ENCODE measurements at places on chromosomes 1 and 21. TPM values are rescaled to one million over a fixed set of nuclear protein-coding genes. Genes with fewer than 3 reads are reported as not detected.
A peak's percentile ranks its signal among the peaks of the same experiment; 100 is the strongest.

- H3K27ac ChIP-seq = no peak overlapping the region
- no peak for DNase-seq
- no peak overlapping the region for H3K4me3 ChIP-seq
- H3K27me3 ChIP-seq = no peaks in the 10 kb centered on the region
- H3K36me3 ChIP-seq = no peaks in the 10 kb centered on the region
Measured at GRCh38 chr1:227823537-227823936, 8.1 kb downstream of the PRSS38 start.

GRCh38 chr1:238767321-238767720 is 619.0 kb upstream of the CHRM3 start:
- H3K27ac ChIP-seq = no peak overlapping the region
- DNase-seq = no peak
- H3K36me3 ChIP-seq = no peaks in the 10 kb centered on the region
- H3K27me3 ChIP-seq = no peaks in the 10 kb centered on the region

DNA sequence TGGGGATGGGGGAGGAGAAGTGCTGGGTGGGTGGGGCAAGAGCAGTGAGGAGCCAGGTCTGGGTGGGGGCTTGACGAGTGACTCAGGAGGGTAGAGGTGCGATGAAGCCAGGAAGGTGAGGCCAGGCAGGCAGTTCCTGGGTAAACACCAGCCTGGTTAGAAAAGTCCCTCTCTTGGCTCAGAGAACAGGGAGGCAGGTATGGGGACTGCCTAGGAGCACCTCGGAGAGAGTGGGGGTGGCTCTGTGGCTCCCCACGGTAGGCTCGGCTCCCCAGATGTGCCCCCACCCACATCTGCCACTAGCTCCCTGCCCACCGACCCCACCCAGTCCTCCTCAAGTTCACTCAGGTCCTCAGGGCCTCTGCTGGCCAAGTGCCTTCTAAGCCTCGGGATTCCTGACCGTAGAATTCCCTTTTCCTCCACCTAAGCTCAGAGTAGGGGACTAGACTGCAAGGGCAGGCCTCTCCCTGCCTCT is 1.2 kb downstream of the HSPG2 start:
- H3K36me3 ChIP-seq = peaks cover 8% of the 10 kb centered on the region
- no peaks in the 10 kb centered on the region for H3K27me3 ChIP-seq
- H3K27ac ChIP-seq = peak overlapping the region; percentile 98
- H3K4me1 ChIP-seq = peaks cover 72% of the 10 kb centered on the region
- peak; percentile 54 for DNase-seq

- no peaks in the 10 kb centered on the region for H3K4me1 ChIP-seq
- no peak overlapping the region for H3K27ac ChIP-seq
- no peaks in the 10 kb centered on the region for H3K36me3 ChIP-seq
- DNase-seq = no peak
- H3K27me3 ChIP-seq = no peaks in the 10 kb centered on the region
Measured at GRCh38 chr1:228279011-228279721, 71.3 kb downstream of the OBSCN start.

GRCh38 chr1:110449661-110450651 is 993 bp upstream of the PROK1 start:
- no peak overlapping the region for H3K27ac ChIP-seq
- H3K4me1 ChIP-seq = no peaks in the 10 kb centered on the region
- H3K27me3 ChIP-seq = peaks cover 66% of the 10 kb centered on the region
- H3K4me3 ChIP-seq = no peak overlapping the region

- no peak overlapping the region for H3K27ac ChIP-seq
- no peak for DNase-seq
Measured at GRCh38 chr1:47661040-47661439, 223.2 kb downstream of the FOXD2 start.

DNA sequence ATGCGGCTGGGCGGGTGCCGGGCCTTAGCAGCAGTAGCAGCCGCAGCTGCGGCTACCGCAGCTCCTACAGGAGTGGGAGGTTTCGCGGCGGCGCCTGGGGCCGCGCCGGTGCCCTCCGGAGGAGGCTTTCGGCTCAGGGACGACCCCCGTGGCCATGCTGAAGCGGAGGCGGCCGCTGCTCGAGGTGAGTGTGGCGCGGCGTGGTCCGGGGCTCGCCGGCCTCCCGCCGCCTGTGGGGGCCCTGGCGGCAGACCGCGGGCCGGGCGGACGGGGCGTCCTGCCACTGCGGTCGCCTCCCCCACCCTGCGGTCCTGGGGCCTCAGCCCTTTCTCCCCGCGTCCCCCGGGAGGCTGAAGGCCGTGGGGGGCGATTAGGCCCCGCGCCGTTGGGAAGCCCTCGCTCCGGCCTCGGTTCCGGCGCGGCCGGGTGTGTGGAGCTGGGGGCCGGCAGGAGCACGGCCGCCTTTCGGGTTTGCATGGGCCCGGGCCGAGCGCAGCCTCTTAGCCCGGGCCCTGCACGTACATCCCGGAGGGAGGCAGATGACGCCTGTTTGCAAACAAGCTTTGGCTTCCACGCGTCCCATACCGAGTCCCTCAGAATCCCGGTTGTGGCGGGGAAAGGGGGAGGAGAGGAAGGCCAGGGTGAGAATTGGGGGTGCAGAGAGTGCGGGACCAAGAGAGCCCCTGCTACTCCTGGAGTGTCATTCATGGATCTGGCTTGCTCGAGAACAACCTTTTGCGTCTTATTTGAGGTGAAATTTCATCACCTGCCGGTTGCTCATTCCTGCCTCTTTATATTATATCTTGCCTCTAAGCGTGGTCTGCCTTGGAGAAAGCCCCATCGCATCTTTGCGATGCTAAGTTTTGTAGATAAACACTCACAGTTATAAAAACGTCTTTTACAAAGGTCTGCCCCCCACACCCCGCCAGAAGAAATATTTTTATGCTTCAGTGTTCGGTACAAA is 613 bp downstream of the ZFYVE9 start:
- peak overlapping the region; percentile 88 for H3K4me3 ChIP-seq
- DNase-seq = peak; percentile 88
- no peaks in the 10 kb centered on the region for H3K36me3 ChIP-seq
- peaks cover 26% of the 10 kb centered on the region for H3K4me1 ChIP-seq
- H3K27me3 ChIP-seq = no peaks in the 10 kb centered on the region

GRCh38 chr1:37673920-37674319 is 18.4 kb upstream of the CDCA8 start:
- no peaks in the 10 kb centered on the region for H3K36me3 ChIP-seq
- no peak overlapping the region for H3K27ac ChIP-seq

GRCh38 chr1:109159326-109159725 is 45.4 kb downstream of the ELAPOR1 start:
- no peaks in the 10 kb centered on the region for H3K36me3 ChIP-seq
- no peak for DNase-seq
- no peaks in the 10 kb centered on the region for H3K27me3 ChIP-seq
- H3K4me1 ChIP-seq = peaks cover 17% of the 10 kb centered on the region
- H3K4me3 ChIP-seq = no peak overlapping the region
- no peak overlapping the region for H3K27ac ChIP-seq

DNA sequence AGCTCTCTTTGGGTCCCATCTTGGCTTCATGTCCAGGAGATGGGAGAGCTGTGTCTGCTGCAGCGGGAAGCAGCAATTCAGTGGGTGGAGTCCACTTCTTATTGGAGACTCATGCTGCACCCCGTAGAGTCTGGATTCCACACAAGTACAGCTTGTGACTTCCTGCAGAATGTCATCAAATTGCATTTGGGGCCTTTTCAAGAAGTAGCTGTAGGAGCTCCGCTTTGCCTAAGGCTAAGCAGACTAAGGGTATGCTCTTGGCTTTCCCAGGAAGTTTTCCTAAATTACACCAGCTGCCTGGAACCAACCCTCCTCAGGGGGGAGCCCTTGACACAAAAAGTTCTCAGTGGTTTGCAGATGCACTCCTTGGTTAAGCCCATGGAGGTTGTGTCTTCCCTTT is 5.7 kb upstream of the MOB3C start:
- H3K27ac ChIP-seq = no peak overlapping the region
- no peaks in the 10 kb centered on the region for H3K36me3 ChIP-seq
- H3K27me3 ChIP-seq = no peaks in the 10 kb centered on the region
- DNase-seq = peak; percentile 78
- peaks cover 14% of the 10 kb centered on the region for H3K4me1 ChIP-seq

GRCh38 chr1:242008826-242009495 is 10.1 kb upstream of the MAP1LC3C start:
- H3K27ac ChIP-seq = no peak overlapping the region
- peaks cover 5% of the 10 kb centered on the region for H3K4me1 ChIP-seq
- H3K4me3 ChIP-seq = no peak overlapping the region
- H3K36me3 ChIP-seq = no peaks in the 10 kb centered on the region

GRCh38 chr1:67655581-67655980 is 29.4 kb upstream of the GADD45A start:
- H3K36me3 ChIP-seq = no peaks in the 10 kb centered on the region
- DNase-seq = no peak
- H3K27me3 ChIP-seq = no peaks in the 10 kb centered on the region
- no peak overlapping the region for H3K27ac ChIP-seq
- no peak overlapping the region for H3K4me3 ChIP-seq
- peaks cover 6% of the 10 kb centered on the region for H3K4me1 ChIP-seq

- DNase-seq = no peak
- no peaks in the 10 kb centered on the region for H3K27me3 ChIP-seq
- peak overlapping the region; percentile 81 for H3K4me3 ChIP-seq
- peaks cover 71% of the 10 kb centered on the region for H3K4me1 ChIP-seq
- H3K27ac ChIP-seq = peak overlapping the region; percentile 81
Measured at GRCh38 chr1:8024329-8024728, 1.8 kb downstream of the ERRFI1 start.

GRCh38 chr21:45034556-45035476 is 39.6 kb upstream of the ADARB1 start:
- peaks cover 3% of the 10 kb centered on the region for H3K27me3 ChIP-seq
- peaks cover 23% of the 10 kb centered on the region for H3K4me1 ChIP-seq
- H3K4me3 ChIP-seq = no peak overlapping the region
- H3K27ac ChIP-seq = peak overlapping the region; percentile 9
- no peaks in the 10 kb centered on the region for H3K36me3 ChIP-seq
- DNase-seq = peak; percentile 42

- H3K4me3 ChIP-seq = peak overlapping the region; percentile 56
- H3K27ac ChIP-seq = peak overlapping the region; percentile 84
- H3K36me3 ChIP-seq = no peaks in the 10 kb centered on the region
- peaks cover 40% of the 10 kb centered on the region for H3K4me1 ChIP-seq
- H3K27me3 ChIP-seq = no peaks in the 10 kb centered on the region
Measured at GRCh38 chr1:200437556-200438203, 27.8 kb upstream of the ZNF281 start.

DNA sequence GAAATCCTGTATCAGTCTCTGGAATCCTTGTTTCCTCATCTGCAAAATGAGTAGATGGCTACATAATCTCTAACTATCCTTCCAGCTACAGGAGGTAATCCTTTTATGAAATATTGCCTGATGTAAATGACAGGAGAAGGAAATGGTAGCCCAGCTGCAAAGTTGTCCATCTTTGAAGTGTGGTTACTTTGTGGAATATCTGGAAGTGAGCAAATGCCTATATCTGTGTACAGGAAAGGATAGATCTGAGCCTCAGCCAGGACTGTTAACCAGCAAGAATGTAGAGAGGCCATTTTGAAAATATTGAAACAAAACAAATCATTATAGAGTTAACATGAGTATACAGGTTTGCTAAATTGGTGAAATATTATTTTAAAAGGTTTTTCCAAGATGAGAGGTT is 74.8 kb upstream of the BMP8A start:
- peaks cover 30% of the 10 kb centered on the region for H3K36me3 ChIP-seq
- H3K27ac ChIP-seq = peak overlapping the region; percentile 84
- peaks cover 65% of the 10 kb centered on the region for H3K4me1 ChIP-seq

DNA sequence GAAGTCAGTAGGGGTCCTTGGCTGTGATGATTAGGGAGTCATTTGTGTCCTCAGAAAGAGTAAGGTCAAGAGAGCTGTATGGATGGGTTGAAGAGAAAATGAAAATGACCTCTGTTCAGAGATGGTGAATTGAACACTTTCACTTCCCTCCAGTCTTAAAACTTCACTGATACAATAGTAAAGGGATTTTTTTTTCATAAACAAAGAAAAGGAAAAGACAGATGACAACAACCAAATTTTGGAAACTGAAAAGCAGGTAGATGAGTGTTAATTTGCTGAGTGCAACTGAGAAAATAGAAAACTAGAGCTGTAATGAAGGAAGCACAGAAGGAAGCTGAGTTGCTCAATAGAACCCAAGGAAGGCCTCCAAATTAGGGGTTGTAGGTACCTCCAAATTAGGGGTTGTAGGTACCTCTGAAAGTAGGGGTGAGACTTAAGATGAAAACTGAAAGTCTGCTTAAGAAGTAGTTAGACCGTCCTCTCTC is 14.8 kb upstream of the S1PR1 start:
- no peak for DNase-seq
- no peak overlapping the region for H3K27ac ChIP-seq
- no peaks in the 10 kb centered on the region for H3K36me3 ChIP-seq

- peak overlapping the region; percentile 82 for H3K27ac ChIP-seq
- H3K4me3 ChIP-seq = peak overlapping the region; percentile 97
- DNase-seq = no peak
- peaks cover 33% of the 10 kb centered on the region for H3K36me3 ChIP-seq
Measured at GRCh38 chr1:67427947-67428346, 2.3 kb downstream of the SERBP1 start.

GRCh38 chr21:38913893-38914527 is 108.3 kb downstream of the ETS2 start:
- no peak overlapping the region for H3K27ac ChIP-seq
- no peaks in the 10 kb centered on the region for H3K36me3 ChIP-seq
- H3K4me3 ChIP-seq = no peak overlapping the region
- no peak for DNase-seq

DNA sequence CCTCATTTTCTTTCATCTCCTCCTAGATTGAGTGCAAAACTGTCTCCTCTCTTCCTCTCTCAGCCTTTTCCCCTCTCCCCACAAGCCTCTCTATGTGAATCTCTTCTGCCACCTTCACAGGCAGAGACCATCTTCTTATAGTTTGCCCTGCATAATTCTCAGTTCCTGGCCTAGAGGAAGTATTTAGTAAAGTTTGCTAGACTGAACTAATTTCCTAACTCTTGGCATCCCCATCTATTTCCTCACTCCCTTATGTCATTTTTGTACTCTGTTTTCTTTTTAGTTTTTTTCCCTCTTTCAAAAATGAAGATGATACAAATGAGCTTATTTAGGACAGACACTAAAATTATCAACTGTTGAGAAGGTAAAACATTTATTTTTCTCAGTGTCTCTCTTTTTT is 66.0 kb downstream of the XCL2 start:
- no peaks in the 10 kb centered on the region for H3K27me3 ChIP-seq
- no peak overlapping the region for H3K27ac ChIP-seq
- DNase-seq = no peak
- H3K4me3 ChIP-seq = no peak overlapping the region
- peaks cover 5% of the 10 kb centered on the region for H3K4me1 ChIP-seq

The ENAH gene
- total RNA-seq = 344 TPM

The S100A7 gene
- not detected for total RNA-seq

The KMO gene
- under 0.01 TPM for total RNA-seq

The AKIRIN1 gene
- total RNA-seq = 42.1 TPM

The AADACL3 gene
- total RNA-seq = not detected

The SMAP2 gene
- 20.3 TPM for total RNA-seq

The CASP9 gene
- total RNA-seq = 10.0 TPM

The CFHR5 gene
- total RNA-seq = not detected

The OVAAL gene
- not detected for total RNA-seq
